Thymus (tissue), 14 donors: ENCODE measurements at places on chromosomes 7 and 10. TPM values are rescaled to one million over a fixed set of nuclear protein-coding genes. Genes with fewer than 3 reads are reported as not detected.

DNA sequence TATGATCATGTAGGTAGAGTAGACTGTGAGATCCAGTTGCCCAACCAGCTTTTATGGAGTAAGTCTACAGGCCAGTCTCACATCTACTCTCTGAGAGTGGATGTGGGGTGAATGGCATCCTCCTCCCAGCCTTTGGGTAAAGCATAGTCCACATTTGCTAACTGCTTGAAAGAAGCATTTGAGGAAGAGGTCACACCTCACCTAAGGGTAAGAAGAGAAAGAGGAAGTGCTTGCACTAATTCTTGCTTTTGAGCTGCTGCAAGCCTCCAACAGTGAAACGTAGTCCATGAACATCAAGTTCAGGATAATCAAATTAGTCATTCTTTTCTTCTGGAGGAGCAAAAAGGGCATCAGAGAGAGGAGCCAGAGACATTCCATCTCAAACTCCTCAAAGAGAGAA lies 93.9 kb upstream of the AGR3 start:
- no peak for DNase-seq

- DNase-seq: no peak
Measured at GRCh38 chr7:35254496-35255442, 869 bp upstream of the TBX20 start.

DNA sequence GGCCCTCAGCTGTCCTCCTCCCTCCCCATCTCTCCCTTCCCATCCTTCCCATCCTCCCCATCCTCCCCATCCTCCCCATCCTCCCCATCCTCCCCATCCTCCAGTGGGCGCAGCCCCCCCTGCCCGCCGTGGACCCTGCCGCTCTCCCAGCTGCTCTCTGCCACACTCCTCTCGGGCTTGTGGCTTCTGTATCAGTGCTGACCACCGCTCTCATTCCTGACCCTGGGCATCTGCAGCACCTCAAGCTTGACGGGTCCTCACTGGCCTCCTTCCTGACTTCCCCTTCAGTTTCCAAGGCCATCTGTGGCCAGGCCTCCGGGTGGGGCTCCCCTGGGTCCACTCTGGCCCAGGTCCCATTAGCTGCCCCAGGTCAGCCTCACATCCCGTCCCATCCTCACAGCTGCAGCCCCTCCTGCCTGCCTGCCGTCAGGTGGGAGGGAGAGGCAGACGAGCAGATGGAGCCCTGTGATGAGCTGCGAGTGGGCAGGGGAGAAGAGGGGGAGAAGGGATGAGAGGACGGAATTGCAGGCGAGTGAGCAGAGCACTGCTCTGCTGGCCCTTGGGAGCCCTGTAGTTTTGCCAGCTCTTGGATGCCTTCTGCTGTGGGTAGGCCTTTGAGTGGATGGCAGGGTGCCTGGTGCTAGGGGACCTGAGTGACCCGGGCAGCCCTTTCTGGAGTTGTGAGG lies 35.7 kb downstream of the LHPP start:
- DNase-seq: no peak

SEPTIN14 gene
- under 0.01 TPM for polyA plus RNA-seq

GRCh38 chr7:158863611-158864506 lies 7.5 kb downstream of the DYNC2I1 start:
- peak; percentile 31 for DNase-seq

GIMAP4 gene
- polyA plus RNA-seq: 40.9 TPM

DNA sequence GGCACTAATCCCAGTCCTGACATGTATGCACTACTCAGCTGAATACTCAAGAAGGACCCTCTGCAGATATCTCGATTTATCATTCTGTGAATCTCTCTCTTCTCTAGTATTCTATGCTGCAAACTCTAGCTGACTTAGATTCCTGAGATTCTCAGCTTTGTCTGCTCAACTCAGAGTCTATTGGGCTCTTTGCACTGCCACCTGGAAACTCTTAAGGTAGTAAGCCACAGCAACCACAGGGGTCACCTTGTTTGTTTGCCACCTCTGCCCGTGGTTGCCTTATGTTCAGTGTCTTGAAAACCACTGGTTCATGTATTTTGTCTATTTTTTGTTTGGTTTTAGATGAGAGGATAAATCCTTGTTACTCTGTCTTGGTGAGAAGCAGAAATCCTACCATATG lies 72.9 kb downstream of the SP8 start:
- no peak for DNase-seq

RBP4 gene
- polyA plus RNA-seq: 3.1 TPM

DNA sequence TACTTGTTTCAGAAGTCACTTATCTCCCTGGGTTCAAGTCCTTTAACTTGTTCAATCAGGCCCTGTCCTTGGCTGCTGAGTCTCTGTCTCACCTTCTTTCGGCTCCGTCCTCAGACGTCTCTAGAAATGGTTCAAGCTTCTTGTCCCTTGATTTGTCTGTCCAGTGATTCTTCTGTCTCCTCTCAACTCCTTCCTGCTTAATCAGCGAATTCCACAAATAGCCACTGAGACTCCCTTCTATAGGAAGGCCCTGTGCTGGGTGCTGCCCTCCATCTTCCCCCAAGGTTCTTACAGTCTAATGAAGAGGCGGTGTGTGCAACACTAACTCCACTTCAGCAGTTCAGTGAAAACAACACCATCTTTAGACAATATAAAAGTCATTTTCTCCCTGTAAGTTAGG lies 12.7 kb downstream of the FAM241B start:
- DNase-seq: no peak

ZNF853 gene
- polyA plus RNA-seq: 3.3 TPM

NME8 gene
- 2.8 TPM for polyA plus RNA-seq
